ENCODE measurements at places on chromosomes 2 and 18.

- DNase-seq = no peak
Observed at GRCh38 chr2:236535024-236535423, 34.6 kb upstream of the ACKR3 start.

DNA sequence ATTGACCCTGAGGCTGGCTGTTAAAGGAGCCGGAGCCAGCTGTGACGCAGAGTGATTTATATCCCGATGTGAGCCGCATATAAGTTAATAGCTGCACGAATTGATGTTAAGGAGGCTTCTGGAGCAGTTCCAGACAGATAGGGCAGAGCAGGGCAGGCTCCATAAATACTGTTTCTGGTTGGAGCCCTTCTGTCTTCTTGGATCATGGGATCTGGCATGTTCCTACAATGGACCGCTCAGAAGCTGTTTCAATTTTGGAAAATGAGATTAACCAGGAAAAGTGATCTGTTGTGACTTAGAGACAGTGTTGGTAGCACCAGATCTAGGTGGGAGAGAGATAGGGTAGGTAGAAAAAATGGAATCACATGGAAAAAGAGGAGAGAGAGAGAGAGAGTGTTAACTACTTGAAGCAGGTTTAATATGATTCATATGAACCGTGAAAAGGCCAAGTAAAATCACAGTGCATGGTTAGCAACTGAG is 4.8 kb upstream of the IGFBP5 start:
- DNase-seq = no peak

DNA sequence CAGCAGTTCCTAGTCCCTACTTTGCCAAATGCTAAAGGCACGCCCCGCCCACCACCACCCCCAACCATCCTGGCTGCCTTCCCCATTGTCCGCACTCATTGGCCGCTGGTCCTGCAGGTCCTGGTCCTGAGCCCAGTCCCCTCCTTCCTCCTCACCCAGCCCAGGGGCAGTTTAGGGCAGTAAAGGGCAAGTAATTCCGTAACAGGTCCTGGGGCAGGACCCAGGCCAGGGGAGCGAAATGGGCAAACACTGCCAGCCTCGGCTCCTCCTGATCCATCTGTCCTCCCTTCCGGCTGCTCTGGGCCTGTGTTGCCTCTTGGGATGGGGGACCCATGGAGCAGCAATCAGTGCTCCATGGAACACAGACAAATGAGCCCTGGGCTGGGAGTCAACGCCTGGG is 6.1 kb downstream of the ADCY3 start:
- no peak for DNase-seq

DNA sequence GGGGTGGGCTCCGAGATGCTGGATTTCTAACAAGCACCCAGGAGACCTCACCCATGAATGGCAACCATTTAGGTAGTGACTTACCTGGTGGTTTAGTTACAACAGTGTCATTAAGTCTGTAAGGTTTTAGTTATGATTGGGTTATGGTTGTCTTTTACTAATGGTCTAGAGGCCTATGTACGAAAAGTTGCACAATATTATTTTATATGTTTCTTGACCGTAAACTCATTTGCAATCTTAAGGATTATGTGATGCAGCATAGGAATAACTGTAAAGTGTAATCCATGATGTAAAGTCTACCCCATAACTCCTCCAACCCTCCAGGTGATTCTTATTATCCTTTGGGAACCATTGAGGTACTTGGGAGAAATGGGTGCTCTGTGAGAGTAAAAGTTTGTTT is 155.4 kb upstream of the ZEB2 start:
- no peak for DNase-seq

DNA sequence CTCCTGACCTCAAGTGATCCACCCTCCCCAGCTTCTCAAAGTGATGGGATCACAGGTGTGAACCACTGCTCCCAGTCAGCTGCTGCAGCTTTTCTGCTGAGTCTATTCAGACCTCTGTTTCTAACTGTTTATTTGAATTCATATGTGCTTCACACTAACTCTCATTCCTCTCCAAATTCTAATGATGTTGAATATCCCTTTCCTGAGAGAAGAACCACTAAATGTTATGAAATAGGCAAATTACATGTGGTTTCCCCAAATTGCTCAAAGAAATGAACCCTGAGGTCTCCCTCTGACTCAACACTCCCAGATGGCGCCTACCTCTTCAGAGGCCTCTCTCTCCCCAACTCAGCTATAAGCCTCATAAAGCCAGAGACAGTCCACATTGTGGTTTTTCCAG is 98.6 kb downstream of the IRS1 start:
- DNase-seq = peak; percentile 15

DNA sequence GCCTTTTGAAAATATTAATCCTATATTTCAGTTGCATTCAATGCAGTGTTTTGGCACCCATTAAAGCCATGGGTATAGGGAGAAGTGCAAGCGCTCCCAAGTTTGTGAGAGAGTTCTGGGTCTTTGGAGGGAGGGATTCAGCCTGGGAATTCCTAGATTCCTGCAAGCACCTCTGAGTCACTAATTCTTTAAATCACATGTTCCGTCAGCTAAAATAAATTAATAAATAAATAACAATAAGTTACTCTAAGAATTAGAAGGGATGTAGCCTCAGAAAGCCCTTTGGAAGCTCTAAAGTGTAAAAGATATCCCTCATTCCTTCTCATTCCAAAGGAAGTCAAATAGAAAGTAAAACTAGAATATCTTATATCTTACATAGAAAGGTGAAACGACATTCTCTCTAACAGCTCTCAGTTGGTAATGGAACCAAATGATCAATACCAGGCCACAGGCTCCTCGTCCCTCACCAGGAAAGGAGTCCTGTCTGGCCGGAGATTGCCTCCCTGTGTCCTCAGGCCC is 222.4 kb upstream of the RBBP8 start:
- DNase-seq = no peak

- no peak for DNase-seq
Observed at GRCh38 chr2:113850687-113851086, 39.2 kb upstream of the ACTR3 start.

DNA sequence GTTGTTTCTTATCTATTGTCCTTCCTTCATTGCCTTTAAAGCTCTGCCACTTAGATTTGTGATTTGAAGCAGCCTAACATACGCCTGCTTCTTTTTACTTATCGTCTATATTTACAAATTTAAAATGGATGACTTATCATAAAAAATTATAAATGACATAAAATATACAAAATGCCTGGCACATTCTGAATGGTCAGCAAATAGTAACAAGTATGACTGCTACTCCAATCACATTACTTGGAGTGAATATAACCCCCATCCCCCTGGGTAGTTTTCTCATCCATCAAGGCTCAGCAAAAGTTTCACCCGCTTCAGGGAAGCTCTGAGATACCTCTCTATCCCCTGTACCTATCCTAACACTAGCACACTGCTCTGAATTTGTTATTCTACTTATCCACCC is 708.9 kb downstream of the ERBB4 start:
- DNase-seq = no peak

DNA sequence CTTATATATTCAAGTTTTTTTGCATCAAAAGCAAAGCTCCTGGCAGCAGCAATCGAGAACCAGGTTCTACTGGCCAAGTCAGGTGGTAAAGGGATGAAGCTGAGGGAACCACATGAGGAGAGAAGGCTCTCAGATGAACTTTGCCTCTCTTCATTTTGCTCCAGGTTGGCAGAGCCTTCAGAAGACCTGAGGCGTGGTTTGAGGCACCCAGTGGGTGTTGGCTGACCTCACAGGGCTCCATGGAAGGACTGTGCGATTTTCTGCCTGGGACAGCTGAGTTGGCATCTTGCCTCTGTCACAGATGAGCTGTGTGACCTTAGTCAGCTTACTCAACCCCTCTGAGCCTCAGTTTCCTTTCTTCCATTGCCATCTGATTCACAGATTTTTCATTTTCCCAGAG is 89.0 kb downstream of the INSIG2 start:
- DNase-seq = peak; percentile 36

DNA sequence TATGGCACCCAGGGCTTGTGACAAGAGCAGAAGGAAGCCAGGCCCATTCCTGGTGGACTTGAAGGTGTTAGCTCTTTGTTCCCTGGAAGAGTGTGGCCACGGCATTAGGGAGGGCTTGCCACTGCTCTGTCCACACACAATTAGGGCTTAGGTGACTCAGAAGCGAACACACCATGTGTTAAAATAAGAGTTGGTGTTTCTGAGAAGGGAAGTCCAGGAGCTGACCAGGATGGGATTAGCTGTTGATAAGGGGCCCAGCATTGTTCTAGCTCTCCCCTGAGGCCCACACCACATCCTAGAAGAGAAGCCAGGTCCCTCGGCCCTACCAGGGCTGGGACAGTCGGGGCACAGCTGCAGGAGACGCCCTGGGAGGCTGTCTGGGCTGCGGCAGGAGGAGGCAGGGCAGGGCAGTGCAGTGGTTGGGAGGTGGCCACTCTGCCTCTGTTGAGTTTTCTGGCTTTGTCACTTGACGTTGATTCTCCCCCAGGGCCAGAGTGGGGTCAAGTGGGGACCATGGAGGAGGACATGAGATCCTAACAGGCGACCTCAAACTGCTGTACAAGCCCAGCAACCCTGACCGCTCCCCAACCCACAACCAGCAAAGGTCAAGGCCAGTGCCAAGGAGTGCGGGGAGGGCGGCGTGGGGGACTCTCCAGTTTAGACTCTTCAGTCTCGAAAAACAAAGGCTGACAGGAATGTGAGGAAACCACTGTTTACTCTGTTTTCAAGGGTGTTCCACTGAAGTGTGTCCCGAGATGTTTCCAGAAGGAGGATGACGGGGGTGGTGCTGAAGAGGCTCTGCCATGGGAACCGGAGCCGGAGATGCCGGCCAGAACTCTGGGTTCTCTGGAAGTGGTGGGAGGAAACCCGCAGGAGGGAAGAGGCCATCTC is 16.8 kb downstream of the GNLY start:
- no peak for DNase-seq

GRCh38 chr2:15943378-15944280 is 3.3 kb downstream of the MYCN start:
- peak; percentile 33 for DNase-seq

DNA sequence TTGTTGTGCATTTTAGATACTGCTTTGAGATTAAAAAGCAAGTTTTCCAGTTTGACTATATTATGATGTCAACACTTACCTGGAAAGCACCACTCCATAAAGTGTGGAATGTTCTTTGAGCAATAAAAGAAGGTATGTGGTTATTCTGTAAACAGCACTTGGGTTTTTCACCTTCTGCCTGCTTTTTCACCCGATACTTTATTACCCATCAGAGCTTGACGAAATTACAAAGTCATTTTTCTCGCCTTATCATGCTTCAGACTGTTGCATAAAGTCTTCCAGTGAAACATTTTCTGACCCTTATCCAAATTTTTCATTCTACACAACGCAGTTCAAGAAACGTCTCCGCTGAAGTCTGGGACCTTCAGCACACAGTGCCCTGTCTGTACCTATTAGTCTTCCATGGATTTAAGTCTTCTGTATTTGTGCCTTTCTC is 25.2 kb downstream of the CAB39 start:
- DNase-seq = no peak

DNA sequence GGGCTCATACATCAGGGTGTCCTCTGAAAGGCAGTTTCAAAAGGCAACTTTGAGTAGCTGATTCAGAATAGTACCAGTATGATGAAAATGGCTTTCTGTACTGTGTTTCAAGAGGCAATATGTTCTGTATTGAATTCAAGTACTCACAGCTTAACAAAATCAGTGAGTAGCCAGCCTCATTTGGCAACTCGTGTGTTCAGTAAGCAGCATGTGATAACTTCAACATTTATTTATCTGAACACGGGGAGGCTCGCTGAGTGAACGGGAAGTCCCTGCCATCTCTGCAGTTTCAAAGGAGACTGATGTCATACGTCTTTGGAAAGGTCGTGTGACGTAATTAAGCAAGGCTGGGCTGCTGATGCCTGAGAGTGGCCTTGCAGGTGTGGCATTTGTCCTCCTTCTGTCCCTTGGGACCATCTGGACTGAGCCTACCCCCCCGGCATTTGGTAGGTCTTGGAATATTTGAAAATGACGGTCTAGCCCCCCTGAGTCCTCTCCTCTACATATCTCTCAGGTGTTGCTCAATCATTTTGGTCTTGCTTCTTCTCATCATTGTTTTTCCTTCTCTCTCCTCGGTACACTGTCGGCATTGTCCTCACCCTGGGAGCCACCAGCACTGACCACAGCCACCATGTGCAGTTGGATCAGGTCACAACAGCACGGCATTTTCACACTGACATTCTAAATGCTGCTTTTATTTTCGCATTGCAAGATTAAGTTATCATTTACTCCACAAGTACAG is 62.8 kb downstream of the SMIM21 start:
- peak; percentile 13 for DNase-seq

All from activated naive CD4-positive, alpha-beta T cell treated with anti-CD3 and anti-CD28 coated beads for 36 hours (primary cell).